ENCODE measurements at places on chromosomes 6 and 20. TPM values are rescaled to one million over a fixed set of nuclear protein-coding genes. Genes with fewer than 3 reads are reported as not detected.

SOX18 gene
- total RNA-seq: under 0.01 TPM

OR11A1 gene
- total RNA-seq: not detected

DCDC2 gene
- total RNA-seq: under 0.01 TPM

CRISP3 gene
- not detected for total RNA-seq

INSM1 gene
- total RNA-seq: not detected

RBPJL gene
- not detected for total RNA-seq

NKAIN4 gene
- total RNA-seq: not detected

CPXM1 gene
- total RNA-seq: 0.88 TPM

SLA2 gene
- total RNA-seq: under 0.01 TPM

EPHA7 gene
- total RNA-seq: not detected

FOXP4 gene
- 3.3 TPM for total RNA-seq

ZNF512B gene
- 14.5 TPM for total RNA-seq

FNDC11 gene
- under 0.01 TPM for total RNA-seq

PRSS35 gene
- total RNA-seq: 1.1 TPM

DHX16 gene
- 26.1 TPM for total RNA-seq

TSPO2 gene
- total RNA-seq: not detected

KCNK5 gene
- not detected for total RNA-seq

C6orf52 gene
- not detected for total RNA-seq

SLC22A23 gene
- 16.2 TPM for total RNA-seq

UBE3D gene
- 9.7 TPM for total RNA-seq

ULBP3 gene
- 11.2 TPM for total RNA-seq

KIAA0408 gene
- total RNA-seq: 1.8 TPM

EYA4 gene
- total RNA-seq: 35.5 TPM

OOEP gene
- 0.36 TPM for total RNA-seq

EEF1A2 gene
- not detected for total RNA-seq

CYP21A2 gene
- 0.72 TPM for total RNA-seq

LTV1 gene
- total RNA-seq: 16.6 TPM

PAQR8 gene
- total RNA-seq: 3.5 TPM

STX11 gene
- total RNA-seq: 0.36 TPM

All from osteoblast (primary cell).